NCI-H2107 (cell line): ENCODE measurements at places on chromosomes 11 and 22.

GRCh38 chr11:2521081-2521732 lies 76.4 kb downstream of the KCNQ1 start:
- no peak for DNase-seq

DNA sequence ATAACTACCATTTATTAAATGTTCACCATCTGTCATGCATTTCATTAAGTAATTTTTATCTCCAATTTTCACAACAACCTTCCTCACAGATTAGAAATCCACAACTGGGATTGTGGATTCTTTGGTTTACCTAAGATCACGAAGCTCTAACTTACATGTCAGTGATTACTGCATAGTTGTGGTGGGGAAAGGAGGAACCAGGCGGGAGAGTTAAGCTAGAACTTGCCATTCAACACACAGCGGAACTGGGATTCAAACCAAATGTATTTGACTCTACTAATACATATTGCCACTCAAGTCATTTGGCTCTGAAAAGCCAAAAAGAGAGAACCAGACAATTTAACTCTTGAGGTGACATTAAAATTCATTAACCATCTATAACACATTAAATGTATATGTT lies 10.4 kb upstream of the LAYN start:
- DNase-seq = no peak

GRCh38 chr11:62201376-62201775 lies 7.1 kb upstream of the SCGB2A1 start:
- DNase-seq = no peak

- no peak for DNase-seq
Observed at GRCh38 chr11:46039990-46040389, 81.3 kb downstream of the PHF21A start.

- DNase-seq = no peak
Observed at GRCh38 chr11:65488273-65489034, 10.4 kb upstream of the MALAT1 start.

DNA sequence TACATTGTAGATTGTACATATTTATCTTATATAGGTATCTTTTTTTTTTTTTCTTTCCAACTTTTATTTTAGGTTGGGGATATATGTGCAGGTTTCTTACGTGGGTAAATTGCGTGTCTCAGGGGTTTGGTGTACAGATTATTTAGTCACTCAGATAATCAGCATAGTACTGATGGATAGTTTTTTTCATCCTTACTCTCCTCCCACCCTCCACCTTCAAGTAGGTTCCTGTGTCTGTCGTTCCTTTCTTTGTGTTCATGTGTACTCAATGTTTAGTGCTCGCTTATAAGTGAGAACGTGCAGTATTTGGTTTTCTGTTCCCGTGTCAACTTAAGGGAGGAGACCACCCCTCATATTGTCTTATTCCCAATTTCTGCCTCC lies 9.6 kb downstream of the C11orf96 start:
- no peak for DNase-seq

GRCh38 chr11:62544581-62545436 lies 1.8 kb downstream of the AHNAK start:
- no peak for DNase-seq

- no peak for DNase-seq
Observed at GRCh38 chr11:35183326-35183925, 44.5 kb downstream of the CD44 start.

- DNase-seq = no peak
Observed at GRCh38 chr11:86608251-86608799, 64.1 kb downstream of the ME3 start.

- no peak for DNase-seq
Observed at GRCh38 chr11:126152586-126152985, 58.9 kb downstream of the RPUSD4 start.

DNA sequence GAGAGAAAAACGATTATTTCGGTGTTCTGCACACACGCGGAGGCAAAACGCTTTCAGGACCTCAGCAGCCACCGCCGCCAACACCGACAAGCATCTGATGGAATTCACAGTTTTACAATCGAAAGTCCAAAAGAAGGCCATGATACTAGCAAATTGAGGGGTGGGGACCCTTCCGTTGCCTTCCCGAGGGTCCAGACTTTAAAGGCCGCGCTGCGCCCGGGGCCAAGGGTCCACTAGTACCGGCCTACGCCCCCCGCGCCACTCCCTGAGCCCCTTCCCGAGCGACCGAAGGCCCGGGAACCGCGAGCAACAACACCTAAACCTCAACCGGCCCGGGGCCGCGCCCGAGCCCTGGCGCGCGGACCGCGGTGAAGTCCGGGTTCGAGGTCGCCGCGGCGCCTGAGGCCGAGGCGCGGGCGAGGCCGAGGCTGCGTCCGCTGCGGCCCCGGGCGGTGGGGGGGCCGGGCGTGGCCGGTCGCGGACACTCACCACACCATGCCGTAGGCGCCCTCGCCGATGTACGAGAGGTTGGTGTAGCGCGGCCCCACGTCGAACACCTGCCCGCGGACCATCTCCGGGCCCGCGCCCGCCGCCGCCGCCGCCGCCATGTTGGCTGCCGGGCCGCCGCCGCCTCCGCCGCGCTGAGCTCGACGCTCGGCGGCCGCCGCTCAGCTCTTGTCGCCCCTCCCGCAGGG lies 465 bp downstream of the MAPK1 start:
- no peak for DNase-seq

DNA sequence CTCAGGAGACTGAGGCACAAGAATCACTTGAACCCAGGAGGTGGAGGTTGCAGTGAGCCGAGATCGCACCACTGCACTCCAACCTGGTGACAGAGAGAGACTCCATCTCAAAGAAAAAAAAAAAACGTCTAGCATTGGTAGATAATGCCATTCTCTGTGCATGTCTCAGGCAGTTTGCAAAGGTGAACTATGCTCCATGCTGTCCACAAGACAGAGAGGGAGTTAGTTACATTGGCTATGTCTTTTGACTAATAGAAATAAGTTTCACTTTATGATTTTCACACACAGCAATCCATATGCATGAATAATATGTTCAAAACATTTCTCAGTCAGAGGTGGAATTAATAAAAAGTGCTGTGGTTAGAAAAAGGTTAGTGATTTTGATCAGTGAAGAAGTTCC lies 591.4 kb downstream of the ETS1 start:
- DNase-seq = no peak

DNA sequence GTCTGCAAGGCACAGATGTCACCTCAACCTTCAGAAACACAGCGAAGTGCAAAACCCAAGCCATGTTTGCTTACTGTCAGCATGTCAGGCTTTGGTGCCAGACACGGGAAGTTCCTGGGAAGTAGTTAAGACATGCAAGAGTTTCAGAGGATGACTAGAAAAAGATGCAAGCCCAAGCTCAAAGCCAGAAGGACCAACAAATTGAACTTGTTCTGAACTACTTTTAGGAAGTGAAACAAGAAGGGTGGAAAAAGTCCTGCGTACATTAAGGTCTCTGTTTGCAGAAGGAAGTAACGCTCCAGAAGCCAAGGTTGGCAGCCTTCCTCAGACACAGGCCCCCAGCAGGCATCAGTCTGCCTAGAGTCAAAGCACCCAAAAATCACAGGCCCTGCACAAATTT lies 2.6 kb downstream of the AP1B1 start:
- no peak for DNase-seq

DNA sequence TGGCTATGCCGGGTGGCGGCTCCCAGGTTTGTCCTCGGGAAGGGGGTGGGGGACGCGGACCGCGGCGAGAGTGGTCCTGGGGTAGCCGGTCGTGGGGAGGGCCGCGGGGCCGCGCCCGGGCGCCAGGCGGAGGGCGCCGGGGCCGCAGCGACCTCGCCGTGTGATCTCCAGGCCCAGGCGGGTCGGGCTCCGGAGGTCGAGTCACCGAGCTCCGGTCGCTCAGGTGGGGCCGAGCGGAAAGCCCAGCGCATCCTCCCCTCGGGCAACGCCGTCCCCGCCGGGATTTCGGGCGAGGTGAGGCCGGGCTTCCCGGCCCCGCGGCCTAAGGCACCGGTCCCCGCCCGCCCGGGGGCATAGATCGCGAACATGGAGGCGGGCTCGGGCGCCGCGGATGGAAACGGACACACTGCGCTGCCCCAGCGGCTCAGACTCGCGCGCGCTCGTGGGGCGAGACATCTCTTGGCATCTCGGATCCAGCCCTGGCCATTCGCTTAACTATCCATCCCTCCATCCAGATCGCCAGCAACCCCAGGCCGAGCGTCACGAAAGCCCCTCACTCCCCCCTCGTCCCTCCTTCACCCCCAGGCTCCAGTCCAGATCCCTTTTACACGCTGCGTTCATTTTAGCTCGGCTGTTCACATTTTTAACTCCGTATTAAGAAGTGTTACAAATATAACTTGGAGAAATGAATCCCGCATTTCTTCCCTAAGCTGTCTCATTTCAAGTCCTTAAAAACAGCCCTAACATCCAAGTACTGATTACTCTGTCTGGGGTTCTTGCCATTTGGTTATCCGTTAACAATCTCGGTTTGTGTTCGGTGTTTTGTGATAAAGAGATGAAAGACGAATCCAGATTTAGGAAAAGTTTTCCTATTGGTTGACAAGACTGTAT lies 460 bp downstream of the ZC3H12C start:
- peak; percentile 12 for DNase-seq

- no peak for DNase-seq
Observed at GRCh38 chr11:22869325-22869724, 9.1 kb upstream of the CCDC179 start.

DNA sequence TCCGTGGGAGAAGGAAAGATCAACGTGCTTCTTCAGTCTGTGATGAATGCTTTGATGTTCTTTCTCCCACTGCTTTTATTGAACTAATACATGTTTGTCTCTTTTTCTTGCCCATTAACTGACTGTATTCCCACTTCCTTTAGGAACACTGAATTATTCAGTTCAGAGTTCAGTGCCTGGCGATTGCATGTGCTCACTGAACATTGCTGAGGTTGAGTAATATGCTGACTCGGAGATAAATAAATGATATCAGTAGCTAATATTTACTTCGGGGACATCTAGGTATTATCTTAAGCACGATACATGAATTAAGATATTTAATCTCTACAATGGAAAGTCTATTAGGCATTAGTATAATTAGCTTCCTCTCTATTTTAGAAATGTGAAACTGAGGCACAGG lies 102.3 kb upstream of the OR5AK2 start:
- no peak for DNase-seq

- DNase-seq = no peak
Observed at GRCh38 chr11:67177399-67178281, 58.6 kb downstream of the KDM2A start.
